ENCODE measurements at places on chromosomes 4 and X.

DNA sequence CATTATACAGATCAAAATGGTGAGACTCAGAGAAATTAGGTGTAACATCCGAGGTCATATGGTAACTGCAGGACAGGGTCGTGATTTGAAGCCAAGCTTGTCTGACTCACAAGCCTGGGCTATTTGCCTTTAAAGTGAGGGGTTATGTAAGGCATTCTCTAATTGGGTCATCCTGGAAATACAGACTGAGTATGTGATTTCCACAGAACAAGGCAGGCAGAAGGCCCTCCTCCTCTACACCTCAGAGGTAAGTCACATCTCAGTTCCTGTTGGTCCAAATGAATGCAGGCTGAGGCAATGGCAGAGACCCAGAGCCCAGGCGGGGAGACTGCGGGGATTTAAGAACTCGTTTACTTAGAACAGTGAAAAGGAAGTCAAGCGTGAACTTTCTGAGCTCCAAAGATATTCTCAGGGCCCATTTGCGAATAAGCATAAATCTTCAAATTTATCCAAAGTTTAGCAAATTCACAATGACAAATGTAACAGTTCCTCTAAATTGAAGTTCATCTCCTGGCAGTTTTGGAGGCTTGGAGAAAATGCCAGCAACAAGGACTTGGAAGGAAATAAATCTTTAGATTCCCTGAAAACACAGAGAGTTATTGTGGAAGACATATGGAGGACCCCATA is 153.3 kb downstream of the LDB2 start:
- no peak for DNase-seq

GRCh38 chr4:61665649-61666048 is 465.5 kb downstream of the ADGRL3 start:
- no peak for DNase-seq

DNA sequence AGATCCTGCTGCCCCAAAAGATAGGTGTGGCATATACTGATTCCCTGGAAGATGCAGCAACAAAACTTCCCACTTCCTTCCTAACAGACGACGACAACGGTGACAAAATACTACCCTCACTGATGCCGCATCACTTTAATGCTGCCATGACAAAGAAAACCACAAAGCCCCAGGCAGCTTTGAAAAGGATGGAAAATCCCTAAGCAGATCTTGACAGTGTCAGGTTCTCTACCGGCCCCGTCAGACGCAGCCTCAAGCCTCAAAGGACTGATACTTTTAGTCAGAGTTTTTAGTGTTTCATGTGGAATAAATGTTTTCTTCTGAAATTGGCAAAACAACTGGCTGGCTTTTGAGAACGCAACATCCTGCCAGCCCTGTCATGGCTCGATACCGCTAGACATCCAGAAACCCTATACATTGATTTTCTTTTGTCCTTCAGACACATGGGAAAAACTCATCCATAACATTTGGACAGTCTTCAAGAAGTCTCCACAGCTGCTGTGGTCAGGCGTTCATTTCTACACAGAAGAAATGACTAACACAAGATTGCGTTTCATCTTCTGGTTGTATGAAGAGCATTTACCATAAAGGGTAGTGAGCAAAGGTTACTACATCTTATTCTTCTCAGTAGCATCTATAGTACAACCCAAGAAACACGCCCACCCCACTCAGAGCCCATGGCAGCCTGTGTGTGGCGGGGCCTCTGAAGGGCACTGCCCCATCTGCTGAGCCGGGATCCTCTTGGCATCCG is 60.1 kb downstream of the GATB start:
- DNase-seq = no peak

DNA sequence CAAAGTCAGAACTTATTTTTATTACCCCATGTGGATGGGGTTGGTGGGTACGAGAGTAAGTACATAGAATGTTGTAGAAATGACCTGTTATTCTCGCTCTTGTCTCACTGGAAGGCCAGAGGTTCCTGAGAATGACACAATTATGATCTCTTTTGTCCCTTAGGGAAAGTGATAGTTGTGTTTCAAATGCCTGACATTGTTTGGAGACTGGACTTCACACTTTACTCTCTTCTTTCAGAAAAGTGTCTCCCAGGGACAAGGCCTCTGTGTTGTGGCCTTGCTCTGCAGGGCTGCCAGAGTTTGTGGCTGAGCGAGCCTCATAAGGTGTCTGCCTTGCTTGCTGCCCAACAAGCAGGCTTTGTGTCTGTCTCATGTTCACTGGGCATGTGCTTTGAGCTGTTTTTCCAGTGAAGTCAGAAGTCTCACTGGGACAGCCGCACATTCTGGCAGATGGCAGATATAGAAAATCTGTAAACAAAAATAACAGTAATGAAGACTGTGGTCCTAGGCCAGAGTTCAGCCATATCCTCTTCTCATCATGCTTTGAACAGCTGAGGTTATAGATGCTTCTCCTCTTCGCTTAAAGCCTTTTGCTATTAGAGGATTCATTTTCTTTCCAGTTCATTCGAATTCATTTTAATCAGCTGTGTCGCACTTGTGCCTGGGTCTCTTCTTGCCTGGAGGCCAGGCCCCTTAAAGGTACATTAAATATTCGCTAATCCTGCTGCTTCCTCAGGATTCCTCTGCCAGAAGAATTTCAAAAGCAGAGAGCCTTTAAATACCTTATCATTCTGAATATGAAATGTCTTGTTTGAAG is 14.4 kb downstream of the PPEF1 start:
- no peak for DNase-seq

DNA sequence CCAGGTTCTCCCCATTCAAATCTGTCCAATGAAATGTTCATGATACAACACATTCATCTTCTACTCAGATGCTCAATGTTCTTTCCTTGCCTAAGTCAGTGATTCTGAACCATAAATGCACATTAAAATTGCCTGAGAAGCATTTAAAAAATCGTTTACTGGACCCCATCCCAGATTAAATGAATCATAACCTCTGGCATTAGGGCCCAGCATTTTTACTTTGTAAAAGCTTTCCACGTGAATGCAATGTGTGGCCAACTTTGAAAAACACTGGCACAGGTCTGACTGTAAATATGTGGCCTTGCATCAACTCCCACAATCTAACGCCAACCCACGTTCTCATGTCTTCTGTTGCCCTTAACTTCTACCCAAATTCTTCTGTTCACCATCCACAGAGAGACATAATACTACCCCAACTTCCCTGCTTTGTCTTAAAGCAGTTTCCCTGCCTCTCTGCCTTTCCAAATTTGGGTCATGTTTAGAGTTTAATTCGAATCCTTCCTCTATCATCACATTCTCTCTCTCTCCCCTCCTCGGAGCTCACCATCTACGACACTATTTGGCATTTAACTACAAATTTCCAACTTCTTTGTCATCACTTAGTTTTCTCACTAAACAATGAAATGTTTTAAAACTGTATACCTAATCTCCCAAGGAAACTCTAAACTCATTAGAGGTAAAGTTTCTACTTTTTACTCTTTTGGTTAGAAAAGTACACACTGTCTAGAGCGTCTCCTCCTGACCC is 78.7 kb downstream of the PRKG2 start:
- no peak for DNase-seq

DNA sequence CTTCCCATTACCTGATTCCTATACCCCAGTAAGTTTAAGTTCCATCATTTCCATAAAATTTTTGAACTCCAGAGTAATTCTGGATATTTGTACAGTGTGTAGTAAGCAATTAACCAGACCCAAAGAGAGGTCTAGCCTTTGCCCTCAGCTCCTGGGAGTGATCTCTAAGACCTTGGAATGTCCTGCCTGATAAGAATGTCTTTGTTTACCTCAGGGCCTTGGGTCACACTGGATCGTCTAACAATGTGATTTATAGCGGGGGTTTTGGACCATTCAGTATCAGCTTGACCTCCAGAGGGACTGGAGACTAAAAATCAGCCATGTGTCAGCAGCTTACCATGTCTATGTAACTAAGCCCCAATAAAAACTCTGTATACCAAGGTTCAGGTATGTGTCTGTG is 330.9 kb upstream of the PPP1R2C start:
- DNase-seq = no peak

DNA sequence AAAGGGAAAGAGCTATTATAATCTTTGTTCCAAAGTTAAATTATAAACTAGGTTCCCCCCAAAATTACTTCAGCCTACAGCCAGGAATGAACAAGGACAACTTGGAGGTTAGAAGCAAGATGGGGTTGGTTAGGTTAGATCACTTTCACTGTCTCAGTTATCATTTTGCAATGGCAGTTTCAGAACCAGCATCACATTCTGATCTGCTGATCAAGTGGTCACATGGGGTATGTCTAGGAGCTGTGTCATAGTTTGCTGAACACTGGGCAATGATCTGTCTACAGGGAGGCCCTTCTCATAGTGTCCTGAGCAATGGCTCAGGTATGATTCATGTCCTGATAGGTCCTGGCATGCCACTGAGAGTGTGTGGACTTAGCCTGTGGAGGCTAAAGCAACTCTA is 41.6 kb upstream of the XIAP start:
- DNase-seq = no peak

GRCh38 chr4:185734214-185734613 is 77.8 kb downstream of the SORBS2 start:
- DNase-seq = no peak

DNA sequence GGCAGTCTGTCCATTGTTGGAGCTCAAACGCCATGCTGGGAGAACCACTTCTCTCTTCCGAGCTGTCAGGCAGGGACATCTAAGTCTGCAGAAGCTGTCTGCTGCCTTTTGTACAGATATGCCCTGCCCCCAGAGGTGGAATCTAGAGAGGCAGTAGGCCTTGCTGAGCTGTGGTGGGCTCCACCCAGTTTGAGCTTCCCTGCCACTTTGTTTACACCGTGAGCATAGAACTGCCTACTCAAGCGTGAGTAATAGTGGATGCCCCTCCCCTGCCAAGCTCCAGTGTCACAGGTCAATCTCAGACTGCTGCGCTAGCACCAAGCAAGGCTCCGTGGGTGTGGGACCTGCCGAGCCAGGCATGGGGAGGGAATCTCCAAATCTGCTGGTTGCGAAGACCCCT is 145.7 kb downstream of the VSIG4 start:
- DNase-seq = no peak

DNA sequence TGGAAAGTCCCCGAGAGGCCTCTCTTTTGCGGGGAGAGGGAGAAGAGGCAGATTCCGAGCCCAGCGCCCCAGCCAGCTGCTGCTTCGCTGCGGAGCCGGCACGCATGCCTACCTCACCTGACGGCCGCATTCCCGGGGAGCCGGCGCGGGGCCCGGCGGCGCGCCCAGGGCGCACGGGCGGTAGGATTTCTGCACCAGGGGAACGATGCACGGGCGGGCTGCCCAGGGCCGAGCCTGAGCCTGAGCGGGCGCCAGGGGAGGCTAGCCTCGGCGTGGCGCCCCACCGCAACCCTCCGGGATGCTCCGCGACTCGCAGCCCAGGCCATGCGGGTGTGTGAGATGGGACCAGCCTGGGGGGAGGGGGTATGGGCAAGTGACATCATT is 81.3 kb upstream of the SCML1 start:
- no peak for DNase-seq

GRCh38 chr4:189084671-189085070 is 856.0 kb upstream of the FRG1 start:
- DNase-seq = no peak

DNA sequence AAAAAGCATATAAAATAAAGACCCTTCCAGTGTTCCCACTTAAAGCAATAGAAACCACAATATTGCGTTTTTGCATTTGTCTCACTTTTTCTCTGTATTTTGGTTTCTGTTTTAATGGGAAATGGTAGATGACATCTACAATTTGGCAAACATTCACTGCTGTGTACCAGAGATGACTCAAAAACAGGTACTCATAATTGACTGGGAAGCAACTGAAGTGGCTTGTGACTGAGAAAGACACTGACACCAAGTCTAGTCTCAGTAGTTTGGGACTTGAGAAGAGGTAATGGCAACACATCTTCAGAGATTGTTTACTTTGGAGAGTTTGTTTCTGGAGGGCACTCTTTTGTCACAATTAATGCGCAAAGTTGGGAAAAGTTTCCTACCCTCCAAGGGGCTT is 42.0 kb downstream of the AREG start:
- no peak for DNase-seq

Measured in activated T-cell treated with anti-CD3 and anti-CD28 coated beads for 24 hours (primary cell).